ENCODE measurements at places on chromosomes 11 and 22.

GRCh38 chr11:96178049-96178886 lies 164.7 kb downstream of the MAML2 start:
- no peak for DNase-seq

DNA sequence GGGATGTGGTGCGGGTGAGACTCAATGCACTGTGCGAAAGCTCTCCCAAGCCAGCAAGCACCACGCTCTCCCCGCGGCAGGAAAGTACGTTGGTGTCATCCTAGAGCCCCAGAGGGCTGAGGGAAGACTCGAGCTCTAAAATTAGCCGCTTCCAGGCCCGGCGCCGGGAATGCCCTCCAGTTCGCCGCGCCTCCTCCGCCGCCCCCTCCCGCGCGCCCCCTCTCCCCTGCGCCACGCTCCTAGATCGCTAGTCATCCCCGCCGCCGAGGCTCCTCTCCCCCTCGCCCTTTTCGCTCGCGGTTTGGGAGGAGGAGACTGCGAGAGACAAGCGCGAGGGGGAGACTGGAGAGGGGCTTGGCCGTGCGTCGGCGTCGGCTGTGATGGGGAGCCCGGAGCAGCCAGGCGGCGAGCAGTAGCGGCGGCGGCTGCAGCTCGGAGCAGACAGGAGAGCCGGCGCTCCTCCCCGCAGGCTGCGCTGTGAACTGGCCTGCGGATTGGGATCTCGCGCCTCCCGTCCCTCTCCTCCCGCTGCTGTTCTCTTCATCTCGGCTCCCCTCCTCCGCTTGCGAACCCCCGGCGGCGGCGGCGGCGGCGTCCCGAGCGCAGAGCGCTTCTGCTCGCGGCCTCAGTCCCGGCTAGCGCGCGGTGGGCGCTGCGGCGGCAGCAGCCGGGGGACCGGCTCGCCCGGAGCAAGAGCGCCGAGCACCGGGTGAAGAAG lies at the start of gene FAT3:
FAT3 (plus strand) TSS at position 412 of the 718 bp plus-strand sequence. CDS start 127,295 bp downstream, outside the sequence.
- DNase-seq, result no peak

DNA sequence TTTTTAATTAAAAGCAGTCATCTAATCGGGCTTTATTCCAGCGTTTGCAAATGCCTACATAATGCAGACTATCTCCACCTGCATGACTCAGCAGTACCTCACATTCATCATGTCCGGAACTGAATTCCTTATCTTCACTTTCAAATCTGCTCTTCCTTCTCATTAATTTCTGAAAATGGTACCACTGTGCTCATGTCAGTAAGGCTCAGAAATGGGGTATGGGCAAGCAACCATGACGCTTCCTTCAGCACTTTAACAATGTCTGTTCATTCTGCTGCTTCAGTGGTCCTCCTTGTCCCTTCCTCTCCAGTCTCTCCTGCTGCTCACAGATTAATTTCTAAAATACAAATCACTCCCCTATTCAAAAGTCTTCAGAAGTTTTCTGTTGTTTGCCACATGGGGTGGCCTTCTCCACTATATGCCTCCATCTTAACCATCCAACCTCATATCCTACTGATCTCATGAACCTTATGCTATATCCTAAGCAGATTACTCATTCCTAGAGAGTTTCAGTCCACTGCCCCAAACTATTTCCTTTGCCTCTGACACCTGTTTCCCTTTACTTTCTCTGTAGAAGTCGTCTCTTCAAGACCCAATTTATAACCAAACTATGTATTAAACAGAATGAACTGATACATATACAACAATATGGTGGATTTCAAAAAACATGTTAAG lies 7.0 kb downstream of the GTF2H1 start:
- no peak for DNase-seq

- DNase-seq, result no peak
These were observed 6.9 kb downstream of the SCGB1C1 start for GRCh38 chr11:199782-200181.

DNA sequence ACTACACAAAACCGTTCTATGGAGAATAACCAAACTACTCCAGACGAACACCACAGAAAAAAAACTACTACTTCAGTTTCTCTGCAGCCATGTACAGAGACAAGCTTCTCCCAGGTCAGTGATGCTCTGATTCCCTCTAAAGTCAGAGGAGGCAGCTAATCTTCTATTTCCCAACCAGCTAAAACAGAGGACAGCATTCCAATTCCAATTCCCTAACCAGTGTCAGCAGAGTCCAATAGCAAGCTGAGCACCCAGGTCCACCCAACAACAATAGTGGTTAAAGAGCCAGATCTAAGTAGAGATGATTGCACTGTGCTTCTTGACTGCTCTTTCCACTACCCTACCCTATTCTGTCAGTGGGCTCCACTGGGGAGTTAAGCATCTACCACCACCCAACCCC lies 6.7 kb downstream of the XKR3 start:
- DNase-seq, result no peak

DNA sequence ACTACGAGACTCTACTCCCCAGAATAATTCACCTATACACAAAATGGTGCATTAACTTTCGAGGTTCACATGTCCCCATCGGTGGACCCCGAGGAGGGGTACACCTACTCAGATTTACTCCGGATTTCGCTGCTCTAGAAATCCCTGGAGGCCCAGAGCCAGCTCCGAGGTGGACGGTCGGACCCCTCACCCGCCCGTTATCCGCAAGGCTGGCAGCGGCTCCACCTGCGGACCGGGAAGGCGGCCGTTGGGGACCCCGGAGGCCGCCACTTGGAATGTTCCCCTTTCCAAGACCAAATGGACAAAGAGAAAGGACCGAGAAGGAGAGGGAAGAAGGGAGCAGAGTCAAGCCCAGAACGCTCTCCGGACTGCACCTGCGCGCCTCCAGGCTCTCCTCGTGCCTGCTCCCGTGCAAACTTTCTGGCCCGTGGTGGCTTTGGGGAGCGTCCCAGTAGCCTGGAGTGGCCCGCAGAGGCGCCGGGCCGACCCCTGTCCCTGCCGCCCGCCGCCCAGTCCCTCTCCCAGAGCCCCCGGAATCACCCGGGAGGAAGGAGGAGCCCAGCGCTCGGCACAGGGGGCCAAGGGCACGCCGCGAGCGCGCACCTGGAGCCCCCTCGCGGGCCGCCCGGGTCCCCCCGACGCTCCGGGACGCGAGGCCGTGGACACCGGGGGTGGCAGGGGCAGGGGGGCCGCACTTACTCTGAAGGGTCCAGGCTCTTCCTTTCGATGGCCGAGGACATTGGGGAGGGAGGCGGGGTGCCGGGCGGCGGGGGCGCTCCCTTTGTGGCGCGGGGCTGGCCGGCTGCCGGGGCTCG lies 23.0 kb downstream of the LMO2 start:
- DNase-seq, result no peak
